ENCODE measurements at places on chromosomes 2 and 18. TPM values are rescaled to one million over a fixed set of nuclear protein-coding genes. Genes with fewer than 3 reads are reported as not detected.

DNA sequence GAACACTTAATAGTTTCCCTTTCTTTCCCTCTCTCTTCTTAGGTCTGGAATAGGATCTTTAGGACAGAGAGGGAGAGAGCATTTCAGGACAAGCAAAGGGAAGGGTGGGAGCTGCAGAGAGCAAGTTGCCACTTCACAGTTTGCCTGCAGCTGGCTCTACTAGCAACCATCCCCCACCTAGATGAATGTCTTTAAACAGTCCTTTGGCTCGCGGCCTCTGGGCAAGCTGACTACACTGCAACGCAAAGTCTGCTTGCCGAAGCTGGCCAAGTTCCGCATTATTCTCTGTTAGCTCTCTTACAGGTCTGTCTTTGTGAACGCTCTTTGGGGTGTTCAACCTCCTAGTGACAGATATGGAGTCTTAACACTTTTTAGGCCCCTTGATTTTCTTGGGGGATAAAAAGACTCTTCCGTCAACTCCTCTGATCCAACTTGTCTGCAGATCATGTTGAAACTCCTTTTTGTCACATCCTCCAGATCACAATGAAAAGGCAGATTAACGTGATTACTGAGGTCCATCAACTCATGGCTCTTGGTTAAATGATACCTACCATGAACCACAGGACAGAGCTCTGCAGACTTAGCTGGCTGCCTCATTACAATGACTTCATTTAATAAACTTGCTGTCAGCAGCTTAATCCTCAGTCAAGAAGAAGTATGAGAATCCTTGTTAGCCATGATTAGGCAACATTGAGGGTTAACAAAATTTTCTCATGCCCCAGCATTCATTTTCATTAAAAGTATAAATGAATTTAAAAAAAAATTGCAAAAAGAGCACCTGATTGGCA, 74.6 kb downstream of the SLC4A3 start:
- DNase-seq: no peak

GRCh38 chr2:37583867-37584266, 87.6 kb downstream of the CDC42EP3 start:
- DNase-seq: no peak

DNA sequence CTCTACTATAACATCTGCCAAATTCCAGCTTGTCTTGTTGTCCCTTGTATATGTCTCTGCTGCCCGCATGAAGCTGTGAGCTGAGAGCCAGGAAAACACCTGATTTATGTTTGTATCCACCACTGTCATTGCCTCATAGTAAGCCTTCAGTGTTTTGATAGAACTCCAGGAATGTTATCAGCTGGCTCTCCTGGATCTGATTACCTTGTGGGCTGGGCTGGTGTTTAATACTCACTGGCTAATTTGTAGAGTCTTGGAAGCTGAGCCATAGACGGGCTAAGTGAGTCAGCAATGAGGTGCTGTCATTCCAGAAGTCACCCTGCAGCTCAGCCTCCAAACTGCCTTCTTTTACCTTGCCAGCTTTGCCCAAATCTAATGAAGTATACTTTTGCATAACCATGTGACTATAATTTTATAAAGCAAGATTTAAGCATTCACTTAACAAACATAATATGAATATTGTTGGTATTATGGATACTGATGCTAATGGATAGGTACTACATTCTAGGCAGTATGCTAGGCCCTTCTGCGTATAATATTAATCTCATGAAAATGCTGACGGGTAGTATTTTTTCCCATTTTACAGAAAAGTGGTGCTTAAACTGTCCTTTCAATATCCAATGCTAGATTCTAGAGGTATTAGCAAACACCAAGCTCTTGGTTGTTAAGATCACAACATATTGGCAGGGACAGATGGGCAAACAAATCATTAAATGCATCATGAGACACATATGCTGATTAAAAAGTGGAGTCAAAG, 62.7 kb upstream of the GATA6 start:
- DNase-seq: peak; percentile 68

DNA sequence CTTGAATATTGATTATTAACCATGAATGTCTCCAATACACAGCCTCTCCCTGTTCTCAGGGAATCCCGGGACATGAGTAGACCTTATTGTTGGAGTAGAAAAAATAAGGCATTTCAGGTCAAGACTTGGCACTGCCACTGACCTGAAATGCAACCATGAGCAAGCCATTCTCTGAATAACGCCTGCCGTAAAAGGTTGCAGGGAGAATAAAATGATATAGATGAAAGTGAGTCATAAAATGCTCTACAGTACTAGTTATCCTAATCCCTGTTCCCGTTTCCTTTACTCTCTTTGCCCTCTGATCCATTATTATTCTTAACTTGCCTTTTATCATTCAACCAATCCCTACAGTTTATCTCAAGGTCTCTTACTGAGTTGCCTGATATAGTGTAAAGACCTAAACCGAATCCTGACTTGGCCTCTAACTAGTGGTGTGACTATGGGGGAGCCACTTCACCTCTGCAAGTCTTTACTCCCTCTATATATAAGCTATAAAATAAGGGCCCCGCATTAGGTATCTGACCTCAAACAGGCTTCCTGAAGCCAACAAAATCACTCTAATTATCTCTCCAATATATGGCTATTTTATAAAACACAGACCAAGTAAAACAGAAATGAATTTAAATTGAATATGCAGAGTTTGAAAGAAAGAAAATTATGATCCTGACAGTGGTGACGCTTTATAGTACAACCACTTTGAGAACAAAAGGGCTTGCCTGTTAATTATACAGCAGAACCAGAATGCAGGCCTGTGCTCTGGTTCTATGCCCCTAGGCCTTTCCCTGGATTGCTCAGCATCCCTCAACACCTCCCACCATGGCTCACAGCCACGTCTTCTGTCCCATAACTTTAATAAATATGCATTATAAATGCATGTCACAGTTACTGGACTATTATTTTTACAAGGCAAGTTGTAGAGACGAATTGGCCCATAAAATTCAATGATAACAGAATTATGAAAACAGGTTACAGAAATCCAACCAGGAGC, 183.1 kb downstream of the STK39 start:
- DNase-seq: no peak

DNA sequence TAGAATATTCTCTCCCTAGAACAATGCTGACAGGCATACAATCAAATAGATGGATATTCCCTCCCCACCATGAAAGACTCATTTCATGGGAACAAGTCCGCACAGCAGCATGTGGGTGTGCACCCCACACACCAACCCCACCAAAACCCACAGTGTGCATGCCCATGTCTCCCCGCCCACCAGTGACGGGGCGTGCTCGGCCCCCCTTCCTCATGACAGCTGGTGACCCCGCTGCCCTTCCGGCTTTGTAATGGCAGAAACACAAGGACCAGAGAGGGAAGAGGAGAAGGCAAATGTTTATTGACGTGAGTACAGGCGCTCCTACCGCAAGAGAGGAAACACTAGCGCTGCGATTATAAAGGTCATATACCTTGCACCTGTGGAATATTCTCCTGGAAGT, 30.8 kb upstream of the ODC1 start:
- no peak for DNase-seq

DNA sequence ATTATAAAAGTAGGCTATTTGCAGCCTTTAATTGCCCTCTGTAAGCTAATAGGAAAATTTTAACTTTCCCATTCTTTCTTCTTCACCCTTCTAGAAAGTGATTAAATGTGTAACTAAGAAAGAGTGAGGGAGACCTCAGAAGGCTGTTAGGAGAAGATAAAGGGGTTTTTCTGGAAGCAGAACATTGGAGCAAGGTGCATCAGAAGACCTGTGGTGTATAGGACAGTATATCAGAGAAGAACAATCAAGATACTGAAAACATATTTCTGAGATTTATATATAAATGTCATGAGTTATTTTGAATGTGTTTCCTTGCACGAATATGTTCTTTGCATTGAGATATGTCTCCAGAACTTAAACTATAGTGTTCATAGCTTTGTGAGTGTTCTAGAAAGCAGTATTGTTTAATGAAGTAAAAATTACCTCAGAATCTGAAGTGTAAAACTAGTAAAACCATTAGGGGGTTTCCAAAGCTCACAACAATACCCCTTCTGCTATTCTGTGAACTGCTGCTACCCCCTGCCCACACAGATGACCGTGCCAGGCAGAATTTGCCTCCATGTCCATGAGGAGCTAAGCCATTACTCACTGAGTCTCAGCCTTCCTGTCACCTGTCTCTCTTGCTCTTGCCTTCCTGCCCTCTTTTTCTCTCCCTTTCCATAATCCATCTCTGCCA, 537.9 kb downstream of the EPHA4 start:
- no peak for DNase-seq

The ACKR3 gene
- total RNA-seq: 3.9 TPM

The MYOM1 gene
- total RNA-seq: 0.41 TPM

All from Caco-2 (cell line).